ENCODE measurements at places on chromosomes 7 and 10.

DNA sequence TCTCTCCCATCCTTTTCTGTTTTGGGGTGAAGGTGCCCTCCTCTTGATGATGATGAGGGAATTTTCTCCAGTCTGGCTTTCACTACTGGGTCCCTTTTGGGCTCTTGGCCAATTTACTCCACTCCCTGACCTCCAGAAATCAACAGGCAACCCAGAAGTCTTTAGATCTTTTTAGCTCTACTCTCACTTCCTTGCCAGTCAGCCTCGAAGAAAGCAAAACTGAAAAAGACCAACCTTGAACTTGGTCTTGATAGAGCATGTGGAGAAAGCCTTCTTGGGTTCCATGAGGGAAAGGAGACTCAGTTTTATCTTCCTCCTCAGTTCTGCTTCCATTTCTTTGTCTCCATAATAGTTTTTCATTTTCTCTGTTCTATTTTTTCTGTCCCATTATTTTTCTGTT, 91.4 kb upstream of the NPVF start:
- DNase-seq = no peak

GRCh38 chr7:76280408-76280807, 22.1 kb upstream of the HSPB1 start:
- no peak for DNase-seq

GRCh38 chr7:131538071-131538812, 18.2 kb downstream of the PODXL start:
- peak; percentile 29 for DNase-seq

DNA sequence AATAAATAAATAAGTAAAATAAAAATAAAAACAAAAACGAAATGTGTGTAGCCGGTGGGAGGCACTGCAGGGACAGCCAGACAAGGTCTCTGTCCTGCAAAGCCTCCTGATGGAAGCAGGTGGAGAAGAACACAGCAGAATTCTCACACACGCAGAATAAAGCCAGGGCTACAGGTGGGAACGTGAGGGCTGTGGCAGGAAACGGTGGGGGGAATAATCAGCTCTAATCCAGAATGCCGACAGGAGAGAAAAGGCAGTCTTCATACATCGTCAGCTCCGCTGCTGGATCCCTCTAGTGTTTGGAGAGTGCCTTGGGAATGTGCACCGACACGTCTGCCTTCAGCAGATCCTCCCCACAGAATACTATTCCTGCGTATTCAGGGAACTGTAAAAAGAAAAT, 6.8 kb upstream of the SNX8 start:
- DNase-seq = no peak

DNA sequence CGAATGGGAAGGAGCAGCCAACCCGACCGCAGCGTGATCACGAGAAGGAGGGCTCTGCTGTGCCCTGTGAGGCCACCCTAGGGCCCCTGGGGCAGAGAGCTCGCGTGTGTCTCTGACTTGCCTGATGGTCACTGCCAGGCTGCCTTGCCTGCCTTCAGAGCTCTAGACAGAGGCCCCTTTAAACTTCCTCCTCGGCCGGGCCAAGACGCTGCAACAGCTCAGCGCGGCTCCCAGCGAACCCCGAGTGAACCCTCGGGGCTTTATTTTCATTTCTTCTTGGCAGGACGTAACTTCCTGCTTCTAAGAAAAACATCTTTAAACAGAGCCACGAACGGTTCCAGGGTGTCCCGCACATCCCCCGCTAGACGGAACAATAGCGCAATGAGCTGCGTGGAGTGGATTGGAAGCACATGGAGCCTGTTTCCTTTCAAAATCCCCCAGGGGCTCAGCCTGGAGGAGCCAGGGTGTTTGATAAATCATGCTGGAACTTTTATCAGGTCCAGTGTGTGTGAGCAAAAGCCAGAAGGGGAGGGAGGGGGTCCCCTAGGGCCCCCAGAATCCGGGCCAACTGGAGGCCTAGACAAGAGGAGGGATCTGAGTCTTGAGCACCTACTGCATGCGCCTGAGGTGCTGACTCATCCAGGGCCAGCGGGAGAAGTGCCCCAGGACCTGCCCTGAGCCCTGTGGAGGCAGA, 134.1 kb upstream of the GDF10 start:
- peak; percentile 54 for DNase-seq

DNA sequence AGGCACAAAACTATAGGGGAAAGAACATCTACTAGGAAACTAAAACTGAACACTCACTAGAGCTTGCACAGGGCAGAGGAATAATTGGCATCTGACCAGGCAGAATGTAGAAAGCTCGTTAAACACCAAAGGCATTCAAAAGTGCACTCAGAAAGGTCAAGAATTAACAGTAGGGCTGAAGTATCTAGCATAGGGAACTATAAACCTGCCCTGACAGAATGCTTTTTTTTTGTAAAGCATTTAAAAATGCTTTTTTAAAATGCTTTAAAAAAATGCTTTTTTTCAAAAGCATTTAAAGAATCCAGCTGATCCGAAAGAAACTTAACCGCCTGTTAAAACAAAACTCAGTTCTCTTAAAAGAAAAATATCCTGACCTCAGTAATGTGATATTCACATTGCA, 74.6 kb upstream of the EGFR start:
- no peak for DNase-seq

- DNase-seq = no peak
These were observed 4.1 kb upstream of the PILRB start for GRCh38 chr7:100353685-100354330.

- DNase-seq = no peak
These were observed 166.6 kb downstream of the ARHGAP21 start for GRCh38 chr10:24556750-24557742.

DNA sequence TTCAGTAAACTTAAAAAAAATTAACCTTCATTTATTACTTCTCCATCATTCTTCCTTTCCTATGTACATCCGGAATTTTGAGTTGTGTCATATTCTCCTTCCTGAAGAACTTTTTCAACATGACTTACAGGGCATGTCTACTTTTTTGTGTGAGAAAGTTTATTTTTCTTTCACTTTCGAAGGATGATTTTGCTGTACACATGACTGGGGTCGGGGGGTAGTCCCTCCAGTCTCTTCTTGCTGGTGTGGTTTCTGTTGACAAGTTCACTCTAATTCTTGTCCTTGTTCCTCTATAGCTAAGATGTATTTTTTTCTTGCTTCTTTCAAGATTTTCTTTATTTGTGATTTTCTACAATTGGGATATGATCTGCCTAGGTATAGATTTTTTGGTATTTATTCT, 55.8 kb downstream of the INPP5A start:
- no peak for DNase-seq

DNA sequence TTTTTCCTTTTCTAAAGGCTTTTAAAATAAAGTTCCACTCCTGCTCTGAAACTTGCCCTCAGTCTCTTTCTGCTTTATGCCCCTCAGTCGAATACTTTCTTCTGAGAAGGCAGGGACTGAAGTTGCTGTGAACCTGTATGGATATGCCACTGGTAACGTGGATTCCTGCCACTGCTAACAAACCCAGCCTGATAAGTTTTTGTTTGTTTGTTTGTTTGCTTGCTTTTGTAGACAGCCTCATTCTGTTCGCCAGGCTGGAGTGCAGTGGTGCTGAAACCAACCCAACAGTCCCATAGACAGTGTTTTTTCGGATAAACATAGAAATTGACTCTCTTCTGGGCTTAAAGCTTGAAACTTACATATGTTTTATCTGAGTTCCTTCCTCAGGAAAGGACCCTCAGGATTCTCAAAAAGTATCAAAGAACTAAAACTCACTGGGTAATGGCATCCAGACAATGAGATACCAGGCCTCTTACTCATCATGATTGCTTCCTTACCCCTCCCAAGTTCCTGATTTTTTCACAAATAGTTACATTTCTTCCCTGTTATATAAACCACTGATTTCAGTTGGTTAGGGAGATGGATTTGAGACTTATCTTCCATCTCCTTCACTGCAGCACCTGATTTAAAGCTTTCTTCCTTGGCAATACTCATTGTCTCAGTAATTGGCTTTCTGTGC, 273.6 kb downstream of the SDHAF3 start:
- DNase-seq = no peak

- DNase-seq = no peak
These were observed 126.1 kb upstream of the PRSS58 start for GRCh38 chr7:142383841-142384492.

DNA sequence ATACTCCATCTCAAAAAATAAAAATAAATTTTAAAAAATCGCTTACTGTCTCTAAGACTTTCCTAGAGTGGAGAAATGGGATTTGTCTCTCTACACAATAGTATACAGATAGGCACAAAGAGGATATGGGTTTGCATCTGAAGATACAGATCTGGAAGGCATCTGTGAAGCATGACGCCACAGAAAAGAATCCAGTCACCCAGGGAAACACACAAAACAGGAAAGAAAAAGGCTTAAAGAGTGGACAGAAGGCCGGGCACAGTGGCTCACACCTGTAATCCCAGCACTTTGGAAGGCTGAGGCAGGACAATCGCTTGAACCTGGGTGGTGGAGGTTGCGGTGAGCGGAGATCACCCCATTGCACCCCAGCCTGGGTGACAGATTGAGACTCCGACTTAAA, 61.3 kb downstream of the SKIDA1 start:
- no peak for DNase-seq

DNA sequence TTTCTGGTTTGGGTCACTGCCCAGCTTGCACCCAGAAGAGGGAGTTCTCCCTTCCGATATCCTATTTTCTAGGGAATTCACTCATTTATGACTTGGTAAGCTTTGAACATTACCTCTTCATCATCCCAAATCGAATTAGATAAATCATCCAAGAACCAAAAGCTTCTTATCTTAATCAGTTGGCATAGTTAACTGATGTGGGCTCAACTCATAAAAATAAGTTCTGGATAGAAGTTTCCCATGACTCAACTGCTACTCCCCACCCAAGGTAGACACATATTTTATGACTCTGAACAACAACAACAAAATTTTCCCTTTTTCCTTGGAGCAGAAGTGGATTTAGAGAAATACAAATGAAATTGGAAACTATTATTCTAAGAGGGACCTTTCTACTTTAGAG, 102.9 kb upstream of the CCDC6 start:
- no peak for DNase-seq

- no peak for DNase-seq
These were observed 144.0 kb downstream of the PLPP4 start for GRCh38 chr10:120600871-120601649.

- DNase-seq = no peak
These were observed 191.0 kb downstream of the LSM5 start for GRCh38 chr7:32299133-32299702.

DNA sequence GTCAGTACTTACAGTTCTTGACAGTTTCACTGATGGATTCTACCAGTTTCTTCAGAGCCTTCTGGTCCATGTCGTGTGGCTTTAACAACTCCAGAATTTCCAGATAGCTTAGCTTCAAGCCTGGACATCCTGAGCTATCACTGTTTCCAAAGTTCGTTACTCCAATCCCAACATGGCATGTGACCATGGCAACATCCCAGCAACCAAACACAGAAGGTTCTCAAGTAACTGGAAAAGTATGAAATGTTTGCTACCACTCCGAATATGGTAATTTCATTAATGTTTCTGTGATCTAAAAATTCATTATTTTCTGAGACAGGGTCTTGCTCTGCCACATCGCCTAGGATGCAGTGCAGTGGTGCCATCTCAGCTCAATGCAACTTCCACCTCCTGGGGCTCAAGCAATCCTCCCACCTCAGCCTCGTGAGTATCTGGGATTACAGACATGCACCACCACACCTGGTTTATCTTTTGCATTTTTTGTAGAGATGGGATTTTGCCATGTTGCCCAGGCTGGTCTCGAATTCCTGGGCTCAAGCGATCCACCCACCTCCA, 29.3 kb downstream of the RBM48 start:
- no peak for DNase-seq

DNA sequence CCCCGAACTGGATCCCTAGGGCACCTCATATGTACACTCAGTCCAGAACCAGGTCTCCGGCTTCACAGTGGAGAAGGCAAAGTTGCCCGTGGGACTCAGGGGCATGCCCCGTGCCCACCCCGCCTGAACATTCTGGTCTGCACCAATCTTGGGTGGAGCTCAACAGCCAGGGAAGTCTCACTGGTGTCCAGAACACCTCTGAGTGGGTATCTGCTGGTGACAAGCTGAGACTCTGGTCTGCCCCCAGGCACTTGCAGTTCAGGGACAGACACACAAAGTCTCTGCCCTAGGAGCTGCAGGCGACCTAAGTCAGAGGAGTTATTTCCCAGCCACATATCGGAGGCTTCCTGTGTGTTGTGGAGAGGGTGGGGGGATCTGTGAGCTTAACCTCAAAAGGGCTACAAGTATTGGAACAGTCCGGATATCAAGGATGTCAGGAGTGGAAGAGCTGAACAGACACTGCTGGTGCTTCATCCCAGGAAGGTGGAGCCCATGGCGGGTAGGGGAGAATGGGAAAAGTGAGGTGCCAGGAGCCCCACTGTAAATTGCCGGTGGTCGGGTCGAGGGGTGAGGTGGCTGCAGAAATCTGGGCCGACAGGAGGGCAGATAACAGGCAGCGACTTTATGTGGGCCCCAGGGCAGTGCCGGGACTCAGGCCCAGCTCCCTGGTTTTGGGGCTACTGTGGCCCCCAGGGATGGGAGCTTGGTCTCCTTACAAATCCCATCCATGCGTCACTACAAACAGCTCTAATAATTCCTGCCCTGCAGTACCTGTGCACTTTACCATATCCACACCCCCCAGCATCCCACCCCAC, 8.6 kb upstream of the TLX1 start:
- DNase-seq = no peak

DNA sequence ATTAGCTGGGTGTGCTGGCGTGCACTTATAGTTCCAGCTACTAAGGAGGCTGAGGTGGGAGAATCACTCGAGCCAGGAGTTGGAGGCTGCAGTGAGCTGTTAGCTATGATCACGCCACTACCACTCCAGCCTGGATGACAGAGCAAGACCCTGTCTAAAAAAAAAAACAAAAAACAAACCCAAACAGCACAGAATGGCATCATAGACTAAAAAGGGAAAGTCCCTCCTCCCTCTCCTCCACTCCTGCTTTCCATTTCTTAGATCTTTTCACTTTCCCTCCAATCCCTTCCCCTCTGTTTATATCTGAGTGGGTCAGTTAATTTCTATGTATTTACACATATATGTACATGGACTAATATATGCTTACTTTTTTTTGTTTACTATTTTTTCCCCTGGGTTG, 10.4 kb upstream of the PIP4K2A start:
- no peak for DNase-seq

- no peak for DNase-seq
These were observed 22.9 kb upstream of the NPS start for GRCh38 chr10:127526161-127526560.

- peak; percentile 86 for DNase-seq
These were observed 67.4 kb downstream of the HHEX start for GRCh38 chr10:92757066-92757710.

DNA sequence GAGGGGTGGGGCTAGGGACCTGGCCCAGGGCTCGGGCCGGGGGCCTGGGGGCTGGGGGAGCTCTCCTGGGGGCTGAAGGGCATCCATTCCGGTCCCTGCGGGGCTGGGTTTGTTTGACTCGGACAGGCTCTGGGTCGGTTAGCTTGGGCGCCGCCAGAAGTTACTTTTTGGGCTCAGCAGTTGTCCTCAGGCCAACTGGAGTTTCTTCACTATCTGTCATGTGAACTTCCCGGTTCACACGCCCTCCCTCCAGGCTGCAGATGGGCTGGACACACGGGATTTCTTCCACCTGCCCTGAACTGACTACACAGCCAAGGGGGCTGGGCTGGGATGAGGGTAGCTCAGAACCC, 3.8 kb downstream of the SLC4A2 start:
- DNase-seq = peak; percentile 49
